ENCODE measurements at places on chromosomes 16 and 17.
A peak's percentile ranks its signal among the peaks of the same experiment; 100 is the strongest.

DNA sequence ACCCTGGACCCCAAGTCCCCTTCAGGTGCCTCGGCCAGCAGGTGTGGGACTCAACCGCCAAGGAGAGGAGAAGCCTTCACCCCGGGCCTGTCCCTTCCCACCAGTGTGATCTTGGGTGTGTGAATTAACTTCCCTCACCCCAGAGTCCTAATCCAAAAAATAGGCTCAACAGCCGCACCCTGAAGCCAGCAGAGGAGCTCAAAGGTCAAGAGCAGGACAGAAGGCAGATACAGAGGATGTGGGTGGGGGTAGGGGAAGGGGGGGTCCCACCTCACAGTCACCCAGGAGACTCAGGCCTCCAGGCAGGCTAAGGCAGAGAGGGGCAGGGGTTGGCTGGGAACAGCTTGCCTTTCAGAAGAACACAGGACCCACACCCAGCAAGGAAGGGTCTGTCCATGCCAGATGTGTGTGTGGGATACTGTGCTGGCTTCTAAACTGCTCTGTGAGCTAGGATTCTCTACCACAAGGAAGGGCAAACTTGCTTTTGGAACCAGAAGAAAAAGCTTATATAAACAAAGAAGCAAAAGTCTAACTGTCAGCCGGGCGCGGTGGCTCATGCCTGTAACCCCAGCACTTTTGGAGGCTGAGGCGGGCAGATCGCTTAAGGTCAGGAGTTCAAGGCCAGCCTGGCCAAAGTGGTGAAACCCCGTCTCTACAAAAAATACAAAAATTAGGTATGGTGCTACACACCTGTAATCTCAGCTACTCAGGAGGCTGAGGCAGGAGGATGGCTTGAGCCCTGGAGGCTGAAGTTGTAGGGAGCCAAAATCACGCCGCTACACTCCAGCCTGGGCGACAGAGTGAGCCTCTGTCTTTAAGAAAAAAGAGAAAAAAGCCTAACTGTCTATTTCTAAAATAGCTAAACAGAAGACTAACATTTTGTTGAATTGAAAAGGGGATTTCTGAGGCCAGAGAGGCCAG is 4.6 kb downstream of the PIEZO1 start:
- DNase-seq, result no peak

DNA sequence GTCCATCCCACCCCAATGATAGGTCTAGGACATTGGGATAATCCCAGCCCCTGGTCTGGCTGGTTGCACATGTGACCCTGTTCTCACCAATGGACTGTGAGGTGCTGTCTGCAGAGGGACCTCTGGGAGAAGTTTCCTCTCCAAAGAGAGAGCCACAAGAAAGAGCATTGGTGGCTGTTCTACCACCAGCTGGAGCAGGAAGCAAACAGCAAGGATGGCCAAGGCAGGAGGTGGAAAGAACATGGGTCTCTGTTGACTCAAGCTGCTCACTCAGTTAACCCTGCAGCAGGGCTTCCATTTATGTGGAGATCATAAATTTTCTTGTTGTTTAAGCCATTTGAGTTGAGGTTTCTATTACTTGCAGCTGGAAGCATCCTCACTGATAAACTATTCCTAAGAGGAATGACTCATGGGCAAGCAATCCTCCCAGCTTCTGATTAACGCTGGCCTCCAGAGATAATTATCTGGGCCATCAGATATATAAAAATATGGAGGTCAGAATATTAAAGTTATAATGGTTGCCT is 52.6 kb downstream of the CYB5B start:
- DNase-seq, result no peak

DNA sequence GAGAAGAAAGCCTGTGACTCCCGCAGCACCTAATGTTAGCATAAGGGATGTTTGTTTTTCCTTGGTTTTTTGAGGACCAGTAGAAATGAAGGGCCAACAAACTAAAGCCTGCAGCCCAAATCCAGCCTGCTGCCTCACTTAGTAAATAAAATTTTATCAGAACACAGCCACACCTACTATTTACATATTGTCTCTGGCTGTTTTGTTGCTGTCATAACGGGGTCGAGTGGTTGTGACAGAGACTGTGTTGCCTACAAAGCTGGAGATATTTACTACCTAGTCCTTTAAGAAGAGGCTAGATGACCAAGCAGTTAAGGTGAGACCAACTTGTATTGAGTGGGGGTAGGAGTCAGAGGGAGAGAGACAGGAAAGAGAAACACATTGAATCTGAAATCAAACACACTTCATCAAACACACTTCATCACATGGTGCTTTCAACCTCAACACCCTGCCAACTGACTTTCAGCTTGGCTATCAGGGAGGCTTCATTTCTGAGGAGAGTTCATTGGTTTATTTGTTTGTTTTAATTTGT is 546.3 kb upstream of the CDH11 start:
- no peak for DNase-seq

DNA sequence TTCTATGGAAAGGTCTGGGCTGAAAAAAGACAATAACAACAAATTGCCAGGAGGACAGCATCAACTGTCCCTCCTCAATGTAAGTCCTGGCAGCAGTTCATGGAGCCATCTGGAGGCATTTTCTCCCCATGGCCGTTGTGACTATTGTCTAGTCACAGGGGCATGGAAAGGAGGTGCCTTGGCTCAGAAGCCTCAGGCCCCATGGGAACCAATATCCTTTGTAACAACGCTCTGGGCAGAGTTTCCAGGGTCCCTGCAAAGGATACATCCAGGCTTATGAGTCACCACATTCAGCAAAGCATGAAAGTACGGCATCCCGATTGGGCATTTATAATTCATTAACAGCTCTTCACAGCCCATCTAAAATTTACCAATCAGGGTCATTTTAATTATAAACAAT is 85.2 kb downstream of the GLG1 start:
- DNase-seq, result no peak

GRCh38 chr17:73272906-73273218 is 11.2 kb upstream of the CPSF4L start:
- DNase-seq, result no peak

DNA sequence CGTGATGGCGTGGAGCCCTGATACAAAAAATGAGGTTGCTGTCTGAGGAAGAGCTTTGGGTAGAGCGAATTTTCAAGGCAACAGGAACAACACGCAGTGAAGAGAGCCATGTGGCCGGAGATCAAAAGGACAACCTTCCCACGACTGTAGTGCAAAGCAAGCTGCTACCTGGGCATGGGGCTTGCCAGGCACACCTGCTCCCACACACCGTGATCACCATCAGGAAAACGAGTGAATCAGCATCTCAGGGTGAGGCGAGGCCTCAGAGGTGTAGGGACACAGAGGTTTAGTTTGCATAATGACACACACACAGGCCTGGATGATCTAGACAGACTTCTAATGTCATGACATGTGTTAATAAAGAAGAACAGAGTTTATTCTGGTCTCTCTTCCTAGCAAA is 65.7 kb downstream of the PARN start:
- no peak for DNase-seq

GRCh38 chr17:27882162-27882840 is 10.9 kb downstream of the LYRM9 start:
- no peak for DNase-seq

DNA sequence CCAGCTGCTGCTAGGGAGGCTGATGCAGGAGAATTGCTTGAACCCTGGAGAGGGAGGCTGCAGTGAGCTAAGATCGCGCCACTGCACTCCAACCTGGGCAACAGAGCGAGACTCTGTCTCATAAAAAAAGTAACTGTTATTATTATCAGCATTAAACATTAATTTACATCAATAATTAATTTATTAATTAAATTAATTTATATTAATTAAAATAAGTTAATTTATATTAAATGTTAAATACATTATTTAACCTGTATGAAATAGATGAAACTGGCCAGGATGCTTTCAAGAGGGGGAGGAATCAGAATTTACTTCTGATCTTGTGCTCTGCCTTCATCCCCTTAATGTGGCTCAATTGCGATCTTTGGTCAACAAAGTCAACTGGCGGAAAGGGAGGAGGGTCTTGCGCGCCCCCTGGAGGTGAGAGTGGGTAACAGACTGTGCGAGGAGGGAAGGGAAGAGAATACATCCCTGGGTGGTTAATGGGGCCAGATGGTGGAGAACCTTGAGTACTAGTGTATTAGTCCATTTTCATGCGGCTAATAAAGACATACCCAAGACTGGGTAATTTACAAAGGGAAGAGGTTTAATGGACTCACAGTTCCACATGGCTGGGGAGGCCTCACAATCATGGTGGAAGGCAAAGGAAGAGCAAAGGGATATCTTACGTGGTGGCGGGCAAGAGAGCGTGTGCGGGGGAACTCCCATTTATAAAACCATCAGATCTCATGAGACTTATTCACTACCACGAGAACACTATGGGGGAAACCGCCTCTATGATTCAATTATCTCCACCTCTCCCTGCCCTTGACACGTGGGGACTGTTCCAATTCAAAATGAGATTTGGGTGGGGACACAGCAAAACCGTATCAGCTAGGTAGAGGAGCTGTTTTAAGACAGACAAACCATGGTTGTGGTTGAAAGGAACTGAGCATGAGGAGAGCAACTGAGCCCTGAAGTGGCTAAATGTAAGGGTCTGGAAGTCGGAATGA is 15.7 kb upstream of the CPPED1 start:
- peak; percentile 73 for DNase-seq

Measured in stimulated activated CD8-positive, alpha-beta memory T cell treated with anti-CD3 and anti-CD28 coated beads, Interleukin-15, amount 100 ng/mL, for 24 hours (primary cell).